ENCODE measurements at places on chromosomes 7 and 10.

- no peak for DNase-seq
Observed at GRCh38 chr7:107495516-107495915, 25.7 kb downstream of the GPR22 start.

GRCh38 chr10:69391158-69391557 is 25.6 kb downstream of the TACR2 start:
- DNase-seq: no peak

- DNase-seq: no peak
Observed at GRCh38 chr10:55146032-55146431, 345.0 kb upstream of the PCDH15 start.

GRCh38 chr10:53315709-53316108 is 543.1 kb upstream of the MBL2 start:
- no peak for DNase-seq

DNA sequence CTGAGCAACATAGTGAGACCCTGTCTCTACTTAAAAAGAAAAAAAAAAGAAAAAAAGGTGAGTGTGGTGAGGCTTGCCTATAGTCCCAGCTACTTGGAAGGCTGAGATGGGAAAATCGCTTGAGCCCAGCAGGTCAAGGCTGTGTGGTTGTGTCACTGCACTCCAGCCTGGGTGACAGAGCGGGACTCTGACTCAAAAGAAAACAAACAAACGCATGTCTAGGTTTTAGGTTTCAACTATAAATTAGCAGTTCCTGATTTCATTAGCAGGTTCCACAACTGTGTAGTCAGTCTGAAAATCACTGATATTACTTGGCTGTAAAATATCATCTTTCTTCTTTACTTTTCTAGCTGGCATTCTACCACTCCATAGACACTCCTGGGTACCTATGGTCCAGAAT is 155.7 kb upstream of the HGF start:
- no peak for DNase-seq

DNA sequence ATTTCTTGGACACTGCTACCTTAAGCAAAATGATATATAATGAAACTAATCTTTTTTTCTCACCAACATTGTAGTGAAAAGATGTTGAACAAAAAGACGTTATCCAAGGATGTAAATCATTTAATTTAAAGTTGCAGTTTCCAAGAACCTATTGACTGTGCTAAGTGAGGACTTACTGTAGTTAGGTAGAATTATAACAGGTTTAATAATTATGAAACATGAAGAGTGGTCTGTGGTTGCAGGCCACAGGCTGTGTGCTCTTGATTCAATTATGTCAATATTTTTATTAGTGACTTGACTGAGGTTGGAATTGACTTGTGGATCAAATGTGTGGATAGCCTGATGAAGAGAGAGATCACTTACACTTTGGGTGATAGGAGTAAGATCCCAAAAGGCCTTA is 478.1 kb downstream of the AUTS2 start:
- no peak for DNase-seq

DNA sequence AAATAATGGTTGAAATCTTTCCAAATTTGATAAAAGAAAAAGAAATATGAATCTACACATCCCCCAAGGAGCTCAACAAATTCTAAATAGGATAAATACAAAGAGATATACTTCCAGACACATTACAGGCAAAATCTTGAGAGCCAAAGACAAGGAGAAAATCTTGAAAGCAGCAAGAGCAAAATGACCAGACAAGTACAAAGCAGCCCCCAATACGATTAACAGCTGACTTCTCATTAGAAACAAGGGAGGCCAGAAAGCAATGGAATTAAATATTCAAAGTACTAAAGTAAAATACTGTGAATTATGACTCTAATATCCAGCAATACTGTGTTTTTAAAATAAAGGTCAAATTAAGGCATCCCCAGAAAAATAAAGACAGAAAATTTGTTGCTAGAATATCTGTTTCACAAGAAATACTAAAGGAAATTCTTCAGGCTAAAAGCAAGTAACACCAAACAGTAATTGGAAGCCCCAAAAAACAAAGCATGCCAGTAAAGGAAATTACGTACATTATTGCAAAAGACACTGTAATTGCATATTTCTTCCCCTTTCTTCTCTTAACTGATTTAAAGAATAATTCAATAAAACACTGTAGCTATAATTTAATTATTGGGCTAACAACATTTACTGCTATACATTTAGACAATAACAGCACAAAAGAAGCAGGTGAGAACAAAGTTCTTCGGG is 36.4 kb downstream of the ZNF438 start:
- no peak for DNase-seq

Measured in cortex of kidney (tissue), 1 donor.